ENCODE measurements at places on chromosomes 6 and 20.

- no peak for DNase-seq
These were observed 1.6 kb downstream of the DBNDD2 start for GRCh38 chr20:45409521-45410272.

DNA sequence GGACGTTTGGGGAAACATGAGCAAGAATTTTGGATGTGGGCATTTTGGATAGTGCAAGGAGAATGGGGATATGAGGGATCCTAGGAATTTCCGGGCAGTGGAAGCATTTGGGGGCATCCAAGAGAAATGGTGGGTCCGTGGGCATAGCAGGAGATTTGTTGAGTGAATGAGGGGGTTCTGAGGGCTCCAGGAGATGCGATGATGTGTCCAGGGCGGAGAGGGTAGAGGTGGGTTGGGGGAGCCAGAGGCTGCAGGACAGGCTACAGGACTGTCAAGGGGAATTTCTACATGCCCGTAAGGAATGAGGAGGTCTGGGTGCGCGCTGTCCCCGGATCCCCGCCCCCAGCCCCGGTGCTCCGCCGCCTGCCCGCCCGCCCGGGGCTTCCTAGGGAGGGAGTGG lies 364 bp downstream of the FRS3 start:
- DNase-seq = no peak

DNA sequence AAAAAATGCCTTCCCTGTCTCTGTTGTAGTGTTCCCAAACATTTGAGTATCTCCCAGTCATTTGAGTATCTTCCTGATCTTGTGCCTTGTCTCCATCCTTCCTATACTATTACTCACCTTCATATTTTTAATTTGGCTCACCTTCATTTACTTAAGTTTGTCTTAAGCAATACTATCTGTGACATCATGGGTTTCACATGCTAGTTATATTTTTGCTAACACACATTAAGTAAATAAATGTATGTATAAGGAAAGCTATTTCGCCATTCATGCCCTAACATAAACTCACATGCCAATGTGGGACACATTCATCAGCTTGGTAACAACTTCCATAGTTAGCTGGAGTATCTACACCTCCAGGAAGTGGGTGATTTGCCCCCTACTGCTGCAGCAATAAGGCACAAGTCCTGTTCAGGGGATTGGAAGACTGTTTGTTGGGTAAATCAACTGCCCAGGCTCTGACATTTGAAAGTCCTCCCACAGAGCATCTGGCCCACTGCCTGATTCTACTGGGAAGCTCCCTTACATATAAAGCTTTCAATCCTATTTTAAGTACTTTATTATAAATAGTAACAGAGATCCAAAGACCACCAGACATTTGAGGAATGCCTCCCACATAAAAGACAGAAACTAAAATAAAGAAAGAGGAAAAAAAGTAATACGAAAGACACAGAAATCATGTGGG lies 132.3 kb downstream of the ISM1 start:
- DNase-seq = no peak

DNA sequence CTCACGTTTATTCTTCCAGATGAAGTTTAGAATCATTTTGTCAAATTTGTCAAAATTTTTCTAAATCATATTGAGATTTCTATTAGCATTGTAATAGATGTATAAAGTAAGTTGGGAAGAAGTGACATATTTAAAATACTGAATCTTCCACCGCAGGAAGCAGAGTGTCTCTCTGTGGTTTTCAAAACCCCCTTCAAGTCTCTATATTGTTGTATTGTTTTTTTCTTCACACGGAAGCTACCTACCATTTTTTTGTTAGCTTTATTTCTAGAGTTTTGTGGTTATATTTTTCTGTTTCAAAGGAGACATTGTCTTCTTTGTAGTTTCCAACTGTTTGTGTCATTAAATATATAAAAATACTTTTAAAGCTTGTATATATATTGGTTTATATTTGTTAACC lies 188.6 kb downstream of the ZDHHC14 start:
- no peak for DNase-seq

DNA sequence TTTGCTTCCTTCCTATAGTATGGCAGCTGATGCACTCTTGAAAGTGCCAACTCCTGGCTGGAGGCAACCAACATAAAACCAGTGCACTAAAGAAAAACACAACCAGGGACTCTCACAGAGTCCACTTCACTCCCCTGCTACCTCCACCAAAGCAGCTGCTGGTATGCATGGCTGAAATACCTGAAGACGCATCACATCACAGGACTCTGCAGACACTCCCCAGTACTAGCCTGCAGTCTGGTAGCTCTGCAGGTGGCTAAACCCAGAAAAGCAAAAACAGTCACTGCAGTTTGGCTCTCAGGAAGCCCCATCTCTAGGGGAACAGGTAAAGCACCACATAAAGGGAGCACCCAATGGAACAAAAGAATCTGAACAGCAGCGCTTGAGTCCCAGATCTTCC lies 473.0 kb upstream of the SPTLC3 start:
- DNase-seq = no peak

DNA sequence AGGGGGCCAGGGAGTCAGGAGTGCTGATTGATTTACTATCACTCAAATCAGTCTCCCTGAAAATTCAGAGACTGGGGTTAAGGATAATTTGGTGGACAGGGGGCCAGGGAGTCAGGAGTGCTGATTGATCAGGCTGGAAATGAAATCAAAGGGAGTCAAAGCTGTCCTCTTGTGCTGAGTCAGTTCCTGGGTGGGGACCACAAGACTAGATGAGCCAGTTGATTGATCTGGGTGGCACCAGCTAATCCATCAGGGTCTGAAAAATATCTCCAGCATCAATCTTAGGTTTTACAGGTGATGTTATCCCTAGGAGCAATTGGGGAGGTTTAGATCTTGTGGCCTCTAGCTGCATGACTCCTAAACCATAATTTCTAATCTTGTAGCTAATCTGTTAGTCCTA lies 6.1 kb upstream of the AFG1L start:
- no peak for DNase-seq
